ENCODE measurements at places on chromosomes 2 and 18. TPM values are rescaled to one million over a fixed set of nuclear protein-coding genes. Genes with fewer than 3 reads are reported as not detected.
A peak's percentile ranks its signal among the peaks of the same experiment; 100 is the strongest.

Gene RAD51AP2
- total RNA-seq = not detected

- no peak for DNase-seq
These were observed 23.8 kb downstream of the HDAC4 start for GRCh38 chr2:239376942-239377531.

- DNase-seq = no peak
These were observed 13.9 kb upstream of the SMCHD1 start for GRCh38 chr18:2641638-2642037.

Gene FSHR
- not detected for total RNA-seq

Gene NTSR2
- not detected for total RNA-seq

Gene DSG4
- under 0.01 TPM for total RNA-seq

- no peak for DNase-seq
These were observed 346 bp upstream of the VRK2 start for GRCh38 chr2:58046335-58046584.

Gene CSRNP3
- total RNA-seq = 1.7 TPM

Gene PTMA
- 3,368 TPM for total RNA-seq

- no peak for DNase-seq
These were observed 12.0 kb upstream of the TUBB6 start for GRCh38 chr18:12296087-12296403.

Gene MC4R
- total RNA-seq = 0.33 TPM

DNA sequence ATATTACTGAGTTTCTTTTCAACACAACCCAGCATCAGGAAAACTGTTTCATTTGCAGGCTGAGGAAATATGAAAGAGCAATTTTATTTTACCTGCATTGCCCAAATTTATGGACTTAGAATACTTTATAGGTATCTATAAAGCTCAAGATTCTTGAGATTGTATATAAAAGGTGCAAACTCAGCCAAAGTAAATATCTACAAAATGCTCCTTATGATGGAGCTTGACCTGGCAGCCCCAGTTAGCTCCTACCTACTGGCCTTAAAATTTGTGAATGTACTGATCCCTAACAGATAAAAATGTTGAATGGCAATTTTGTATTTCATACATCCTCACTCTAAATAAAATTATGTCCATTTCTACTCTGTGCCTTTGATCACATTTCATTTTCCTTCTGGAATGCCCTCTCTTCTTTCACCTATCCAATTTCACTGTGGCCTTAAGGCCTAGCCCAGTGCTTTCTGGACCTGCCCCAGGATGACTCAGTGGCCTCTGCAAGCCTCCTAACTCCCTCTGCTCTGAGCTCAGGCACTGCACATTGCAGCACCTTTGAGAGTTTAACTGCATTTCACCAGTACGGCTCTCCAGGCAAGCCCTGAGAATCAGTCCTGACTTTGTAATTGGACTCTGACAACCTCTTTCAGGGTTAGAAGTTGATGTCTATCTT lies 125.9 kb downstream of the ANTXR1 start:
- DNase-seq = no peak

Gene BOLA3
- total RNA-seq = 41.7 TPM

DNA sequence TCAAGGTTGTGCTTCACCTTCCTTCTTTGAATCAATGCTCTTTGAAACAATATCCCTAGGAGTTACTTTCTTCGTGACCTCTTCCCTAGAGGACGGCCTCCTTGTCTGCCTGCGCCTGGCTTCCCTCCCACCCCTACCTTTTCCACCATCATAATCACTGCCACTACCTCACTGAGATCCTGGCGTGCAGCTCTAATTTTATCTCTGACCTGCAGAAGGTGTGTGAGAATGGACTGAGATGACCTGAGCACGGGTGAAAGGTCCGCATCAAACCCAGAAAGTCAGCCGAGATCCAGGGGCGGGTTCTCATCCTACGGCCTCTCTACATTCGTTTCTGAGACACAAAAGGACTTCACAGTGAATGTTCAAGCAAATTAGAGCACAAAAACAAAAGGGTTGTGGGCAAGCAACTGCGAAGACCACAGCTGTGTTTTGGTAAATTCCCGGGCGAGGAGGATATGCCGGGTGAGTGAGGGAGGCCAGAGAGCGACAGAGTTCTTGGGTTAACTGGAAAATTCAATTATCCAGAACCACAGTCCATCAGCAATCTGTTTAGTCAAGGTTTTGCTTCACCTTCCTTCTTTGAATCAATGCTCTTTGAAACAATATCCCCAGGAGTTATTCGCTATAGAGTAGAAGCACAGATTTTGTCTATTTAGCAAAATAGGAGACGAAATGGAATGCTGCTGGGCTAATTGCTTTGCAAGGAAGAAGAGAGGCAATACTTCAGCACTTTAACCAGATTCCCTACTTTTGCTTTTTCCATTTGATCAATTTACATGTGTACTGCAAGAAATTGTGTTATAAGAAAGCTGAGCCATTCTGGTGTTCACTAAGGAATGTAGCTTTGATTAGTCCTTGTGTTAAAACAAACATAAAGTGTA lies 212.6 kb downstream of the ACKR3 start:
- no peak for DNase-seq

DNA sequence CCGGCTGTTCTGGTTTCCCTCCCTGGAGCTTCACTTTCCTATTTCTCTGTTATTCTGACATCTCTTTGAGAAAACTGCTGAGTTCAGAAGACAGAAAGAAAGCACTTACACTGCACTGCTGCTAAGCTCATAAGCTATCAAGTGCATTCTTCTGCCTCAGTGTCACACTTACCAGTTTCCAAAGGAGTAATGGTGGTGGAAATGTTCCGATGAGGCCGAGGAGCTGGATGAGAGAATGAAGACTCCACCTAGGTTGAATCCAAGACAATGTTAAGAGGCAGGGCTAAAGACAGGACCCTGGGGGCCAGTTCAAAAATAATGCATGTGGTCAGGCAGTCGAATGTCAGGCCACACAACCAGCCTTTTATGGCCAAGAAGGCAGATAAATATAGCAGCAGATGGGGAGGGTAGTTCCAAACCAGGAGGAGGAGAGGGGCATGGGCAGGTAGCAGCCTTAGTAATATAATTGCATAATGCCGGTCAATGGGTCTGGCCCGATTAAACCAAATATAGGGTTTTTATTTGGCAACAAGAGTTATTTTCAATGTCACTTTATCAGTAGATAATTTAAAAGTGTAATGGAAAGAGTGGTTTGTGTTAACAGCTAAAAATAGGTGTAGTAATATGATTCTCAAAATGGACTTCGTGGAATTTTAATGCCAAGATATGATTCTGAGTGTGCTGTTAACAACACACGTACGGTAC lies at the start of gene MYOM1:
TSS of gene MYOM1 (minus strand) at position 338 of the 705 bp plus-strand sequence. CDS start 4,745 bp downstream, outside the sequence.
- DNase-seq = no peak

GRCh38 chr2:72892506-72893173 lies 5.4 kb downstream of the SPR start:
- peak; percentile 48 for DNase-seq

Gene NRP2
- total RNA-seq = 11.7 TPM

Gene DSG2
- total RNA-seq = 16.0 TPM

Gene CD8A
- total RNA-seq = 181 TPM

Gene DPP4
- total RNA-seq = 23.9 TPM

DNA sequence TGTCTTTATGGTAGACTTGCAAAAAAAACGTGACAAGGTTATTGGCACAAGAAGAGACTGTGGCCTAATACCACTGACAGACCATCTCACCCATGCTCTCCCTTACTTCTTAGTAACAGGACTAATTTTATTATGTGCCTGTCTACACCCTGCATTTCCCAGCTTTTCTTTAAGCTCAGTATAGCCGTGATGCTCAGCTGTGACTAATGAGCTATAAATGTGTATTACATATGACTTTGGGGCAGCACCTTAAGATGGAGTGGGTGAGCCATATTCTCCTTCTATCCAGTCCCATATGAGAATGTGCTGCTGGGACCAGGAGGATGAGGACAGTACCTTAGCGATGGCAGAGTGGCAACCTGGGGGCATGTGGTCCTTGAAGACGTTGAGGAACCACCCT lies 293.5 kb downstream of the RNF144A start:
- no peak for DNase-seq

DNA sequence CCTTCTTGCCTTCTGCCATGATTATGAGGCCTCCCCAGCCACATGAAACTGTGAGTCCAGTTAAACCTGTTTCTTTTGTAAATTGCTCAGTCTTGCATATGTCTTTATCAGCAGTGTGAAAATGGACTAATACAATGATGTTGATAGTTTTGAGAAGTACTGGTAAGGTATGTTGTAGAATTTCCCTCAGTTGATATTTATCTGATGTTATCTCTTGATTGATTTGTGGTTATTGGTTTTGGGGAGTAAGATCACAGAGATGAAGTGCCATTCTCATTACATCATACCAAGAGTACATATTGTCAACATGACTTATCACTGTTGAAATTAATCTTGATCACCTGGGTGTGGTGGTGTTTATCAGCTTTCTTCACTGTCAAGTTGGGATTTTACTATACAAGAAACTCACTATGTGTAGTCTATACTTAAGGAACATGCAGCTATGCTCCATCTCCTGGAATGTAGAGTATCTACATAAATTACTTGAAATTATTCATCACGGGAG lies 5.1 kb upstream of the SPAG16 start:
- no peak for DNase-seq

GRCh38 chr2:144524118-144525009 lies 4.4 kb upstream of the ZEB2 start:
- no peak for DNase-seq

- no peak for DNase-seq
These were observed 381.6 kb downstream of the SUCLG1 start for GRCh38 chr2:84077496-84077895.

Gene GPR45
- not detected for total RNA-seq

Gene SMYD1
- total RNA-seq = 0.42 TPM

DNA sequence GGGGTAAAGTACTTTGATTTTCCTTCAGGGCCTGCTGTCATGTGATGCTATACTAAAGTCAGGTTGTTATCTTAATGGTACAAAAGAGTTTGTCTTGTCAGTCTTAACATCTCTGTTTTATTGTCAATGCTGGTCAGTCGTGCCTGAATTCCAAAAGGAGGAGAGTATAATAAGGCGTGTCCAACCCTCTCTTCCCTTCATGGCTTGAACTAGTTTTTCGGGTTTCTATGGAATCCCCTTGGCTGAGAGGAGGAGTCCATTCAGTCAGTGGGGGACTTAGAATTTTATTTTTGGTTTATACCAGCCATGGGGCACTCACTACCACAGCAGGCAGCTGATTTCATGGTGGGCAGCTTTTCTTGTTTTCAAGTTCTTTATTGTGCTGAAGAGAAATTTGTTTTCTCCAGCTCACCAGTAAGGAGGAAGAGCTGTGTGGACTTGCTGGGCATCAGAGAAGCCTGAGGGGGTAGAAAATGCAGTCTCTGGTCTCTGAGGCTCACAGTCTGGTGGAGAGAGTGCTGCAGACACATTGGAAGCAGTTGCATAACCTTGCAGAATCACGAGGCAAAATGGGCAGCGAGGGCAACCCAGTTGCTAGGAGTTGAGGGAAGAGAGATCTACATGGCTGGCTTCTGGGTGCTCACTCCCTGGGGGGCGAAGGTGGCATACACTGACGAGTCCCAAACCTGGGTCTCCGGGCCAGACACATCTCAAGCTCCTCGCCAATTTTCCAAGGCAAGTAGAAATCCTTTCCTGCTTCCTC lies 193.1 kb downstream of the ZBTB7C start:
- no peak for DNase-seq

DNA sequence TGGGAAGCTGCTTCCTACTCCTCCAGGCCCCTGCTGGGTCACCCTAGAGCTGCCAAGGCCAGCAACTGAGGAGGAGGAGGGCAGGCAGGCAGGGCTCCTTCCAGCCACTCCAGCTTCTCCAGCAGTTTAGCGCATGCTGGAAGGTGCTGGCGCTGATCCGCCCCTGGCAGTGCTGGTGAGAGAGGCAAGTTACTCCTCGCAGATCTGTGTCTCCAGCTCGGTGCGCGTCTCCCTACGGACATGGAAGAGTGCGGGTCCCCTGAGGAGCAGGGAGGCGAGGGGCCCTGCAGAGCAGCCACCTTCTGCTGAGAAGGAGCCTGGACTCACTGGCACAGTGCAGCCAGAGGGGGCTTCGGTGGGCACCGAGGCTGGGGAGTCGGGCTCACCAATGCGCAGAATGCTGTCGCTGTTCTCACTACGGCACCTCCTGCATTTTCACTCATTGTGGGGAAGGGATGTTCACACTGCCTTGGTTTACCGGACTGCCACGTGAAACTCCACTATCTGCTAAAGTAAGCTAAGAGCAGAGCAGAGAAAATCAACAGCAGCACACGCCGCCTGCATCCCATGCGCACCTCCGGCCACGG lies 206.0 kb downstream of the HDAC4 start:
- no peak for DNase-seq

Gene PLEKHH2
- 0.66 TPM for total RNA-seq

- DNase-seq = no peak
These were observed 21.0 kb downstream of the SLC25A52 start for GRCh38 chr18:31739651-31740050.

DNA sequence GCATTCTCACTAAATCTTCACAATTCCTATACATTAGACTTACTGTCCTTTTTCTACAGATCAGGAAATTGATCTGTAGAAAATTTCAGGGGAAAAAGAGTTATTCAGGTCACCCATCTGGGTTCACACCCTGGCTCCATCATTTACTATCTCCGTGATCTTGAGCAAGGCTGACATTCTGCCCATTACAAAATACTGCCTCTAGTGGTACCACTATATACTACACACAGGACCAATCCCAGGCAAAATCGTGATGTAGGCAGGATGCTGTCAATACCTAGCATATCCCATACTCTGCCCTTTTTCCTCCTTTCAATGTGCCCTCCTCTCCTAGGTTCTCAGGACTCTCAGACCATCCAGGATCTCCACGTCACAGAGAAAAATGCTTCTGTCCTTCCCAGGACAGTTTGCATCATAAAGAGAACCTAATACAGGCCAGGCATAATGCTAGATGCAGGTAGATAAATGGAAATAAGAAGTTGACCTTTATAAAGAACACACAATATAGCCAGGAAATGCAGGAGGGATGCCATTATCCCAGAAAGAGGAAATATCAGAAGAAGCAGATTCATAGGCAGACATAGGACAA lies 101.9 kb downstream of the CDH20 start:
- no peak for DNase-seq

DNA sequence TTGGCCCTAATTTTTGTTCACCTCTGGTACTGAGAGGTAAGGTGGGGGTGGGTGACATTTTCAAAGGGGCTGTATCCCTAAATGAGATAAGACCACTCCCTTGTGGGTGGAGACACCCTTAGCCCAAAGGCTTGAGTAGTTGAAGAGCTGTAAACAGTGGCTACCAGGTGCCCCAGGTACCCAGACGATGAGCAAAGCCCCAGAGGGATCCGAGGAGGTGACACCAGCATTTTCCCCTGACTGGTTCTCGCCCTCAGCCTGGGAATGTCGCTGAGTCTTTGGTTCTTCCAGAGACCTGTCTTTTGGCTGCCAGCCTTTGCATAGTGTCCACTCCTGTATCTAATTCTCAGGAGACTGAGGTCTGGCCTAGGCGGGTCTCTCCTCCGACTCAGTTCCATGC lies 36.5 kb downstream of the RRM2 start:
- no peak for DNase-seq

DNA sequence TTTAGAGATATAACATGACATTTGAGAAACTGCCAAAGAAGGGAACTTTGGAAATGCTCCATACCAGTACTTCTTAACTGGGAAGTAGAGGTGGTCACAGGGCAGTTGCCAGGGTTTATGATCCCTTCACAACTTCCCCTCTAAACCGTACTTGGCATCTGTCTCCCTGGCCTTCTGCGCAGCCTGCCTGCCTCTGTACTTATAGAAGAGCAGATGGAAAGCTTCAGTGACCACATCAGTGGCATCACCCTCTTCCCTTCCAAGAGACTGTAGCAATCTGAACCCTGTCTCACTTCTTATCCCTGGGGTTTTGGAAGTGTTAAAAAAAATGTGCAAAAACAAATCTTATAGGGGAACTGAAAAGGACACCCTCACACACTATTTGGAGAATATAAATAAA lies 64.1 kb downstream of the EIF2AK3 start:
- DNase-seq = no peak

All from thymus (tissue), 14 donors.